Mammary epithelial cell (primary cell): ENCODE measurements at places on chromosomes 12 and 14. TPM values are rescaled to one million over a fixed set of nuclear protein-coding genes. Genes with fewer than 3 reads are reported as not detected.

PRKAG1 gene
- total RNA-seq: 56.7 TPM

SLC5A8 gene
- not detected in 2 replicates for total RNA-seq

- DNase-seq: peak; percentile 92
Measured at GRCh38 chr12:50390316-50390741, 6.1 kb downstream of the FAM186A start.

- no peak for DNase-seq
Measured at GRCh38 chr12:113090740-113091139, 34.2 kb downstream of the DTX1 start.

GRCh38 chr12:104575442-104576186, 118.9 kb downstream of the CHST11 start:
- DNase-seq: no peak

- peak; percentile 41 for DNase-seq
Measured at GRCh38 chr14:78143489-78144145, 26.6 kb upstream of the NRXN3 start.
